CD4-positive, alpha-beta T cell treated with Interleukin-17A for 1 hour (primary cell): ENCODE measurements at places on chromosomes 6 and 20.

DNA sequence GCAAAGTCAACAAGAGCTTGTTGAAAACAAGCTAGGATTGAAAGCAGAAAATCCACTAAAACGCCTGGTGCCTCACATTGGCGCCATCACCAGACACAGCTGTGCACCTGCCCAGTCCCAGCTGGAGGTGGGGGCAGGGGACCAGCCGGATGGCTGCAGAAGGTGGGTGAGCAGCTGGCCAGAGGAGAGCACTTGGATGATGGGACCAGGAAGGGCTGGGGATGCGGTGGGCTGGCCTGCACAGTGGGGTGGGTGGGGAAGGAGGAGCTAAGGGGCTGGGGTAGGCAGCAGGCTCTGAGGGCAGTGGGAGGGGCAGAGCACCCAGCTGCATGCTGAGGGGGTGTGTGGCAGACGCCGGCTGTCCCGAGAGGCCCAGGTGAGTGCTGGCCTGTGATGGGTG, 7.1 kb downstream of the CABLES2 start:
- DNase-seq: no peak

DNA sequence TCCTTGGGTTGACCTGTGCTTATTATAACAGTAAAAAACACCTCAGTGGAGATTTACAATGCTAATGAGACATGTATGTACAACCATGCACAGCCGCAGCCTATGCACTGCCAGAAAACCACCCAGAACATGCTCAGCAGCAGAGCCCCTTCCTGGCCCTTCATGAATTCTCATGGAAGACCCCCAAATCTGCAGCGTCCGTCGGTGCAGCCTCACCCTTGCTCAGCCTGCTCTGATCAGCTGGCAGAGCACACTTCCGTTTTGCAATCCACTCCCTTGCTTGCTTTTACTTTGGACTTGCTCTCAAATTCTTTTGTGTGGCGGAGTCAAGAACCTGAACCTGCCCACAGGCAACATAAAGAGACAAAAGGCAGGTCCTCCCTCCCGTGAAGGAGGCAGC, 378.2 kb upstream of the SULF2 start:
- DNase-seq: no peak

DNA sequence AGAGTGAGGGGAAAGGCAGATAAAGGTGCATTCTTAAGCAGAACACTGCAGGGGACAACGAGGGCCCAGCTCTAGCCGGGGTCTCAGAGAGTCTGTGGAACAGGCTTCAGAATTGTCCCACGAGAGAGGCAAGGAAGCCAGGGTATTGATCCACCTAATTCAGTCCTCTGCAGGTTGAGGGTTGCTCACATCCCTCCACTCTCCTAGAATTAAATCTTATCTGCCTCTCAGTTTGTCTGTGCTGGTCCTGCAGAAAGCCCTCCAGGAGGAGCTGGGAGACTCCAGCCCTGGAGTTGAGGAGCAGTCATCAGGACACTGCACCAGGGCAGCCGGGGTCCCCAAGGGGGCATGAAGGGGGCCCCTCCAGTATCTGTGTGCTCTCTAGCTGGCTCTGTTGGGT, 39.1 kb downstream of the SLC24A3 start:
- DNase-seq: no peak

DNA sequence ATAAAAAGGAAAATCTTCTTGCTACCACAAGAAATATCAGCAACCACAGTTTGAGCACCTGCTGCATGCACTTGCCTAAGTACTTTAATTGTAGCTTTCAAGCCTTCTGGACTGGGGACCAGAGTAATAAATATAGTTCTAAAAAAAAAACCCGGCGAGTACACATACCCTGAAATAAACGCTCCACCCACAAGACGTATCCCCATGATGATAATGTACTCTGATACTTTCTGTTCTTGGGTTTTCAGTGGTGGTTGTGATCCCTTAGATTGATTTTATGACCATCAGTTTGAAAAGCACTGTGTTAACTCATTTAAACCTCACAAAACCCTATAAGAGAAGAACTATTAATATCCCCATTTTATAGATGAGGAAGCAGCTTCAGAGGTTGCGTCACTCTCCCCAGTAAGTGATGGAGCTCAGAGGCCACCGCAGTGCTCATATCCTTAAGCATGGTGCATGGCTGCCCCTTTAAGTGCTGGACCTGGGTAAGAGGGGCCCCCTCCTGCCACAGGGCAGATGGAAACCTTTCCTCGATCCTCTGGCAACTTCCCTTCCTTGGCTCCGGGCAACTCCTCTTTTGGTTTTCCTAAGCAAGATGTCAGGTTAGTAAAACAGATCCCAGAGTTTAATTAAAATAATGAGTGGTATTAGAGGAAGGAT, 67.3 kb downstream of the KCNB1 start:
- no peak for DNase-seq

- no peak for DNase-seq
Observed at GRCh38 chr6:15132854-15133670, 112.8 kb upstream of the JARID2 start.

DNA sequence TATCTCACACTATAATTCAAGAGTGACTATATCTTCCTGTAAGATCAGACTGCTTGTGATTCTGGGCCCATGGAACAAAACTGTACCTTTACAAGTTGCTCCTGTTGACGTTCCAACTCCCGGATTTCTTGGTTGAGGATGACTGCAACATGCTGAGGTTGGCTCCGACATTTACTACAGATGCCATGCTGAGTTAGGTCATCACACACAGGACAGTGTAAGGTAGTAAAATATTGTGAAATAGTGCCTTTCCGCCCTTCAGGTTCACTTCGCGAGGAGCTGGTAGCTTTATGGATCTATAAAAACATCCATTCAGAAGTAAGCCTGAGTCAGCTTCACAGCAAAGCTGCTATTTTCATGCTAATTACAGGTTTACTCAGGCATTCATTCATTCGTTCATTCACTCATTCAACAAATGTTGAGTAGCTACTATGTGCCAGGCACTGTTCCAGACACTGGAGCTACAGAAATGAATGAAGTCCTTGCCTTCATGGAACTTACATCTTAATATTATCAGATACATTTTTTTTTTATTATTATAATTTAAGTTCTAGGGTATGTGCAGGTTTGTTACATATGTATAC, 175.7 kb downstream of the REV3L start:
- no peak for DNase-seq

GRCh38 chr6:37155394-37156312, 14.3 kb upstream of the PIM1 start:
- peak; percentile 56 for DNase-seq

- no peak for DNase-seq
Observed at GRCh38 chr6:15654250-15654649, 8.6 kb downstream of the DTNBP1 start.

DNA sequence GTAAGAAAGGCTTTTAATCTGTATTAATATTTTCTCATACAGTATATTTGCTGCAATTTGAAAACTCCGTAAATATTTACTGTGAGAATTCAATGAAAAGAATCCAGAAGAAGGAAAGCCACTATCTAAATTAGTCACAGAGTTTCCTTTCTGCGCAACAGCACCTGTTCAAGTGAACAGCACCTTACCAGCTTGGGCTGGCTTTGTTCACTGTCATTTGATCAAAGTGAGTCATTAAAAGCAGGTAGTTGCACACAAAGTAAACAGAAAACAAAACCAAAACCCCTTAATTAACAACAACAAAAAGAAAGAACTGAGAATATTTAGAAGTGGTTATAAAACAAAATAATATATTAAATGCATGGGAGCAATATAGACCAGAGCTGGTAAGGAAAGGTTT, 12.8 kb downstream of the SMLR1 start:
- DNase-seq: no peak

DNA sequence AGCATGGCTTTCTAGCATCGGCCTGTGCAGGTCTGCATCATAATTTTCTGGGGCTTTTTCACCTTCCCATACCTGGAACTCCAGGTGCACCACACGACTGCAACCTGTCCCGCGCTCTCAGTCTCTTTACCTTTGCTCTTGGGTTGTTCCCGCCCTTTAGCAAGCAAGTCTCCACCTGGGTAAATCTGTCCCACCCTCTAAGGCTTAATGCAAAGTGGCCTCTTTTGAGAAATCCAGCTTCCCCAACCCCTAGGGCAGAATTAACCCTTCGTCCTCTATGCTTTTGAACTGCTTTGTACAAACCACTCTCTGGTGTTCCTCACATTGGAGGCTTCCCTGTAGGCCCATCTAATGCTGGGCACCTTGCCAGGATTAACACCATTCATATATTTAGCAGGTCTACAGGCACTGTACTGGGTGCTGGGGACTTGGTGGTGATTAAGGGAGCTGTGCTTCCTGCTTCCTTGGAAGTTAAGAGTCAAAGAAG, 2.8 kb downstream of the ITPR3 start:
- no peak for DNase-seq

- no peak for DNase-seq
Observed at GRCh38 chr6:133202610-133203343, 38.4 kb upstream of the EYA4 start.

- DNase-seq: no peak
Observed at GRCh38 chr6:163605385-163606097, 191.0 kb downstream of the QKI start.

- no peak for DNase-seq
Observed at GRCh38 chr6:3742076-3742425, 9.5 kb downstream of the PXDC1 start.

- no peak for DNase-seq
Observed at GRCh38 chr6:164121527-164121926, 707.0 kb downstream of the QKI start.

- no peak for DNase-seq
Observed at GRCh38 chr6:49646942-49647341, 10.3 kb upstream of the RHAG start.

DNA sequence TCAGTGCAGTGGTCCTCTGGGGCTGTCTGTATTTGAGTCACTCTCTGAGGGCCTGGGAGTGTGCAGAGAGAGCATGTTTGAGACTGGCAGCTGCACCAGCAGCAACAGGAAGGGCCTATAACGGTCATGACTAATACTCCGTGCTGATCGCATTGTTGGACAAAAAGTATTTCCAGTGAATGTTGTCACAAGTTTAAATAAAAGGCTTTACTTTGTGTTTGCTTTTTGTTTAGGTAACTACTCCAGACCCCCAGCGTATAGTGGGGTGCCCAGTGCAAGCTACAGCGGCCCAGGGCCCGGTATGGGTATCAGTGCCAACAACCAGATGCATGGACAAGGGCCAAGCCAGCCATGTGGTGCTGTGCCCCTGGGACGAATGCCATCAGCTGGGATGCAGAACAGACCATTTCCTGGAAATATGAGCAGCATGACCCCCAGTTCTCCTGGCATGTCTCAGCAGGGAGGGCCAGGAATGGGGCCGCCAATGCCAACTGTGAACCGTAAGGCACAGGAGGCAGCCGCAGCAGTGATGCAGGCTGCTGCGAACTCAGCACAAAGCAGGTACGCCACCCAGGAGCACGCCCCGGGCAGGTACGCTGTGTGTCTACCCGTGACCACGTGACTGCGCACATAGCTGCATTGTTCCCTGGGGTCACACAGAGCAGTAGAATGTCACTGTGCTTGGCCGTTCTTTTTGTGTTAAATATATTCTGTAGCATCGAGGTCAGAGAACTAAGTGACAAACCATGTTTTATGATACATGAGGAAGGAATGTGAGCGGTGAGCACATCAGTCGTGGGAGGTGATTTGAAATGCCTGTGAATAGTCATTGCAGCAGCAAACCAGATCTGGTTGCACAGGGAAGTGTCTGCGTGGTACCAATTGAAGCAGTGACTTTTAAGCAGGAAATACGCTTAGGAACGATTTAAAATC, 174.7 kb downstream of the TMEM242 start:
- no peak for DNase-seq

GRCh38 chr6:101747160-101747559, 353.7 kb downstream of the GRIK2 start:
- DNase-seq: no peak

DNA sequence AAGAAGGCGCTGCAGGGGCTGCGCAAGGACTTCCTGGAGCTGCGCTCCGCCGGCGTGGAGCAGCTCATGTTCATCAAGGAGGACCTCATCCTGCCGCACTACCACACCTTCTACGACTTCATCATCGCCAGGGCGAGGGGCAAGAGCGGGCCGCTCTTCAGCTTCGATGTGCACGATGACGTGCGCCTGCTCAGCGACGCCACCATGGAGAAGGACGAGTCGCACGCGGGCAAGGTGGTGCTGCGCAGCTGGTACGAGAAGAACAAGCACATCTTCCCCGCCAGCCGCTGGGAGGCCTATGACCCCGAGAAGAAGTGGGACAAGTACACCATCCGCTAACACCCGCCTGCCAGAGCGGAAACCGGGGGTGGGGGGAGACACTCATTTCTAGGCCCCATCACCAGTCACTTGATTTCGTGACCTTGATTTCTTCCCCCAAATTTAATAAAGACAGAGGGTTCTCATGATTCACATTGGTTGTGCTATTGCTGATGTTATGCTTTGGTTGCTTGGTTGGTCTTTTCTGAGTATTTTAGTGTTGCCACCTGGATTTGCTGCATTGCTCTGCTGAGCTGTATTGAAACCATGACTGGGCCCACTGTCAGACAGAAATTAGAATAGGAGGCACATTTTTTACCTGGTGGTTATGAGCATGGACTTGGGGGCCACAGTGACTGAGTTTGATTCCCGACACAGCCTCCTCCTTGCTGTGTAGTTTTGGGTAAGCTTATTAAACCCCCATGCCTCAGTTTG, 1.5 kb downstream of the FAM50B start:
- peak; percentile 29 for DNase-seq

DNA sequence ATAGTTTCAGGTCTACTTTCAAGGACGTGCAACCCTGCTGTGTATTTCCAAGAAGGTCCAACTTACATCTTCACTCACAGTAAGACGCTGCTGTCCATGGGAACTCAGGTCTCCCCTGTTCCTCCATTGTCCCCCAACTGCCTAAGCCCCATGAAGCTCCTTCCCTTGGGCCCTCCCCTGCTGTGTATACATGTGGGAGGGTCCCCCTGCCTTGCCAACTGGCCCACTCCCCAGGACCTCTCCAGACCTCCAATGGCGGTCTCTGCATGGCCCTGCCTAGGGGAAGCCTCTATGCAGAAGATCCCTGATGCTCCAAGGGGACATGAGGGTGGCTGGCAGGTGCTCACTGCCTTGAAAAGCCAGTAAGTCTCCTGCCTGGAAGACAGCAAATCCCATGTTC, 186.7 kb upstream of the CST7 start:
- no peak for DNase-seq

DNA sequence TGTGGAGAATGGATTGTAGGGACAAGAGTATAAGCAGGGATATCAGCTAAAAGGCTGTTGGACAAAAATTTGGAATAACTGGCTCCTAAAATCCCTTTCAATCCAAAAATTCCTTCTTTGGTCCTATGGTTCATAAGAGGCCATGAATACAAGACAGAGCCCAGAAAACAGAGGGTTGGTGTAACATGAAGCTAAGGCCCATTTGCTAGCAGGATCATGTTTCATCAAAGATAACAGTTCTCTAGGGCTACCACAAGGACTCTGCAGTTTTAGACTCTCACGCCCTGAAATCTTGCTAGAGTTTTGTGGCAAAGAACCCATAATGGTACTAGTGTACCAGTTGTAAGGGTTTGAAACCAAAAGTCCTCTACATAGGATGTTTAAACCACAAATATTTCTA, 327.8 kb upstream of the TBX18 start:
- DNase-seq: no peak
